ENCODE measurements at places on chromosomes 13 and 19.
A peak's percentile ranks its signal among the peaks of the same experiment; 100 is the strongest.

GRCh38 chr19:35641515-35642151, at the start of gene ETV2:
Gene ETV2, plus strand, starts transcription at chr19:35641745. Its CDS starts 716 bp downstream, at chr19:35642461.
- no peaks in the 10 kb centered on the region for H3K36me3 ChIP-seq
- peaks cover 17% of the 10 kb centered on the region for H3K4me1 ChIP-seq
- no peak within 1 kb of the TSS for H3K27ac ChIP-seq
- no peaks in the 10 kb centered on the region for H3K27me3 ChIP-seq
- H3K4me3 ChIP-seq = peak within 1 kb of the TSS; percentile 20
- DNase-seq = peak; percentile 73

- no peak overlapping the region for H3K27ac ChIP-seq
- H3K4me3 ChIP-seq = no peak overlapping the region
- no peaks in the 10 kb centered on the region for H3K4me1 ChIP-seq
- no peaks in the 10 kb centered on the region for H3K36me3 ChIP-seq
- H3K27me3 ChIP-seq = no peaks in the 10 kb centered on the region
- DNase-seq = no peak
These were observed 24.2 kb downstream of the PPP1R37 start for GRCh38 chr19:45117167-45117594.

DNA sequence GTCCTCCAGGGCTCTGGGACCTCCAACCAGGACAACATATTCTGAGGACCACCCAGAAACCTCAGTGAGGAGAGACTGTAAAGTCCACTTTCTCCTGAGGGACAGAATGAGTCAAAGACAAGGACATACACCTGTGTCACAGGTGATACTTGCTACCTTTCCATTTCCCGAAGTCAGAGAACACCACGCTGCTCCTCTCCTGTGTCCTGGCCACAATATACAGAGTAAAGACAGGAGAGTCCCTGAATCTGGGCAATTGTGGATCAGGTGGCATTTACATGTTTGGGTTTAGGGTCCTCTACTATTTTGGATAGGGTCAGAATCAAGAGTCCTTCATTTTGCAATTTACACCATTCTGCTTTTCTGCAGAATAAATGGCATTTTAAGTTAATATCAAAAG, 4.9 kb downstream of the MED26 start:
- H3K36me3 ChIP-seq = peaks cover 15% of the 10 kb centered on the region
- H3K4me3 ChIP-seq = no peak overlapping the region
- H3K27me3 ChIP-seq = no peaks in the 10 kb centered on the region
- H3K4me1 ChIP-seq = peaks cover 6% of the 10 kb centered on the region

- H3K4me3 ChIP-seq = no peak overlapping the region
- DNase-seq = no peak
- no peaks in the 10 kb centered on the region for H3K27me3 ChIP-seq
- no peaks in the 10 kb centered on the region for H3K4me1 ChIP-seq
These were observed 305.4 kb downstream of the KLF12 start for GRCh38 chr13:73828811-73829210.

GRCh38 chr13:101205408-101205807, 210.9 kb downstream of the NALCN start:
- H3K4me1 ChIP-seq = no peaks in the 10 kb centered on the region
- H3K27me3 ChIP-seq = no peaks in the 10 kb centered on the region
- no peaks in the 10 kb centered on the region for H3K36me3 ChIP-seq
- no peak overlapping the region for H3K4me3 ChIP-seq
- no peak for DNase-seq
- H3K27ac ChIP-seq = no peak overlapping the region

GRCh38 chr19:12884926-12885748, 1.9 kb downstream of the KLF1 start:
- H3K36me3 ChIP-seq = no peaks in the 10 kb centered on the region
- no peaks in the 10 kb centered on the region for H3K4me1 ChIP-seq
- DNase-seq = peak; percentile 96
- no peaks in the 10 kb centered on the region for H3K27me3 ChIP-seq
- H3K27ac ChIP-seq = peak overlapping the region; percentile 26
- peak overlapping the region; percentile 59 for H3K4me3 ChIP-seq

- H3K27me3 ChIP-seq = no peaks in the 10 kb centered on the region
- no peak for DNase-seq
- H3K27ac ChIP-seq = no peak overlapping the region
- no peaks in the 10 kb centered on the region for H3K36me3 ChIP-seq
- H3K4me1 ChIP-seq = no peaks in the 10 kb centered on the region
These were observed 9.9 kb upstream of the ZNF14 start for GRCh38 chr19:19742773-19743172.

- no peak for DNase-seq
- no peaks in the 10 kb centered on the region for H3K36me3 ChIP-seq
- H3K4me1 ChIP-seq = peaks cover 6% of the 10 kb centered on the region
These were observed 109.8 kb downstream of the ZIC5 start for GRCh38 chr13:99861771-99862170.

DNA sequence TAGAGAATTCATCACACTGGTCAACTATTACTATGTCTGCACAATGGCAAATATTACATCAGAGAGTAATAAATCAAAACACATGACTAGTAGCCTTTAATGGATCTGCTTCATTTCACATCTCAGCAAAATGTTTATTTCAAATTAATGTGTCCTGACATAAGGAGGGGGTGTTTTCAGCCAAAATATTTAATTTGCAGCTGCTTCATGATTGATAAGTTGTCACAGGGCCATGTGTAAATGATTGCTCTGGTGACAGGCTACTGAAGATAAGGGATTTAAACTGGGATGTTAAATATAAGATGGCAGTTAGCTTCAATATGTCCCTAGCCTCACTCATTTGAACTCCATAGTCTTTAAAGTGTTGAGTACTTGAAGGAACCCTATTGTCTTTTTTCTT, 303.3 kb downstream of the OXGR1 start:
- no peaks in the 10 kb centered on the region for H3K27me3 ChIP-seq
- no peak overlapping the region for H3K4me3 ChIP-seq
- H3K36me3 ChIP-seq = no peaks in the 10 kb centered on the region
- H3K27ac ChIP-seq = no peak overlapping the region

- no peaks in the 10 kb centered on the region for H3K27me3 ChIP-seq
- H3K4me3 ChIP-seq = no peak overlapping the region
- peak; percentile 60 for DNase-seq
- no peaks in the 10 kb centered on the region for H3K4me1 ChIP-seq
These were observed 86.2 kb upstream of the FRY start for GRCh38 chr13:31945202-31945961.

DNA sequence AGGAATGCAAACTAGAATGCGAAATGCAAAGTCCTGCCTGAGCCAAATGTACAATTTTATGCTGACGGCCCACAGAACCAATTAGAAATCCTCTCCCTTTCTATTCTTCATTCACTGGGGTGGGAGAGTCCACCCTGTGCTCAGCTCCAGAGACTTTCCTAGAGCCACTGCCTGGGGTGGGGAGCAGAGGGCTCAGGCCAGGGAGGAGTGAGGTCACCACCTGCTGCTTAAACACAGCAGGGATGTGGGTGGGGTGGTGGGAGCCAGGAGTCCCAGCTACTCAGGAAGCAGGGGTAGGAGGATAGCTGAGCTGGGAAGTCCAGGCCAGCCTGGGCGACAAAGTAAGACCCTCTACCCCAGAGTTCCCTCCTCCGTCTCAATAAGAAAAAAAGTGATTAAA, 26.9 kb upstream of the ZNF83 start:
- H3K27ac ChIP-seq = no peak overlapping the region
- no peaks in the 10 kb centered on the region for H3K27me3 ChIP-seq
- H3K4me1 ChIP-seq = no peaks in the 10 kb centered on the region

DNA sequence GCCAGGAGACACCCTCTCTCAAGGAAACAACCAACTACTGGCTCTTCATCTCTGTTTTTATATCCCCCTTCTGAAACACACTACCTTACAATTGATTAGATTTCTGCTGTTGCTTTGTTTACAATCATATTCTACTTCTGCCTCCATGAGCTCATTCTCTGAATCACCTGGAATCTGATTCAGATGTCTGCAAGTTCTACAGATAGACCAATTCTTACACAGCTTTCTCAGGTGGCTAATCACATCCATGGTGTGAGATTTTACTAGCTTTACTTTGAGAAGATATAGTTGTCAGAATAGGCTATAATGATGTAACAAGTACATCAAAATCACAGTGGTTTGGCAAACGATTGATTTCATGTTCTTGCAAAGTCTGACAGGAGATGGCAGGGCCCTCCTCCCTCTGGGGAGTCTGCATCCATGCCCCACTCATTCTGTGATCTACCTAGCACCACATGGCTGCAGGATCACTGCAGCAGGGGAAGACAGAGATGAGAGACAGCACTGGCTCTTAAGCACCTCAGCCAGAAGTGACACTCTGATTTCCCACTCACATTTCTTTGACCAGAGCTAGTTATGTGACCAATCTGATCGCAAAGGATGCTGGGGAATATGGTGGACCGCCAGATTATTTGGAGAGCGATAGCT, 243.7 kb downstream of the FOXO1 start:
- DNase-seq = no peak
- H3K36me3 ChIP-seq = no peaks in the 10 kb centered on the region
- no peak overlapping the region for H3K4me3 ChIP-seq
- no peak overlapping the region for H3K27ac ChIP-seq

GRCh38 chr13:111114362-111115060, 599 bp upstream of the ARHGEF7 start:
- H3K27me3 ChIP-seq = peaks cover 26% of the 10 kb centered on the region
- H3K4me3 ChIP-seq = peak overlapping the region; percentile 37
- peak overlapping the region; percentile 19 for H3K27ac ChIP-seq

- H3K36me3 ChIP-seq = no peaks in the 10 kb centered on the region
- no peaks in the 10 kb centered on the region for H3K4me1 ChIP-seq
- no peak overlapping the region for H3K4me3 ChIP-seq
- H3K27me3 ChIP-seq = no peaks in the 10 kb centered on the region
- DNase-seq = no peak
These were observed 15.4 kb downstream of the LGALS13 start for GRCh38 chr19:39617745-39618144.

GRCh38 chr19:10532457-10532856, 11.2 kb upstream of the ATG4D start:
- H3K4me3 ChIP-seq = no peak overlapping the region
- H3K36me3 ChIP-seq = no peaks in the 10 kb centered on the region
- H3K4me1 ChIP-seq = no peaks in the 10 kb centered on the region

DNA sequence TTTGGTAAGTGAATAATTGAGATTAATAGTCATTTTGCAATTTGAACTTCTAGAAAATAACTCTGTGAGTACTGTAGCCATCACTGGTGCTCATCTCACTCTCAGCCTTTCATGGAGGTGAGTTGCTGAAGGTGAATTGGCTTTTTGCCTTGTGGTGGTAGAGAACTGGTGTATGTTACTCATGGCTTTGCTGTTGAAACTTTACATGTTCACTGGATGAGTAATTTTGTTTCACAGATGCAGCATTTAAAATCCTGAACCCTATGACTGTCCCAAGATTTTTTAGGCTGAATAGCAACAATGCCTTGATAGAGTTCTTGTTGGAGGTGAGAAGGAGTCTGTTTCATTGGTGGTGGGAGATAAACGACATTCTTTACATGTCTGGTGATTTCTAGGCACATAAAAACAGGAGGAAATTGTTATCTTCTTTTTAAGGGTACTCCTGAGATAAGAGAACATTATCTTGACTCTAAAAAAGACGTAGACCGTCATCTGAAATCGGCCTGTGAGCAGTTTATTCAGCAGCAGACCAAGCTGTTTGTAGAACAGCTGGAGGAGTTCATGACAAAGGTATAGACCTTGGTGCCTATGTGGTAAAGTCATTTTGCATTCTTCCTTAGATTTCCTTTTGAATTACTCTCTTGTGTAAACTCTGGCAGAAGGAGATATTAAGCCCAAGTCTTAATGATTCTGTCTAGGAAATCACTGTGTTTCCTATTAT, 53.9 kb downstream of the COG3 start:
- H3K27me3 ChIP-seq = no peaks in the 10 kb centered on the region
- H3K27ac ChIP-seq = no peak overlapping the region
- H3K4me3 ChIP-seq = no peak overlapping the region
- no peak for DNase-seq

GRCh38 chr19:47755762-47756626, 10.6 kb downstream of the NOP53 start:
- H3K27ac ChIP-seq = no peak overlapping the region
- H3K4me1 ChIP-seq = peaks cover 5% of the 10 kb centered on the region
- no peaks in the 10 kb centered on the region for H3K36me3 ChIP-seq
- no peak for DNase-seq
- no peaks in the 10 kb centered on the region for H3K27me3 ChIP-seq

DNA sequence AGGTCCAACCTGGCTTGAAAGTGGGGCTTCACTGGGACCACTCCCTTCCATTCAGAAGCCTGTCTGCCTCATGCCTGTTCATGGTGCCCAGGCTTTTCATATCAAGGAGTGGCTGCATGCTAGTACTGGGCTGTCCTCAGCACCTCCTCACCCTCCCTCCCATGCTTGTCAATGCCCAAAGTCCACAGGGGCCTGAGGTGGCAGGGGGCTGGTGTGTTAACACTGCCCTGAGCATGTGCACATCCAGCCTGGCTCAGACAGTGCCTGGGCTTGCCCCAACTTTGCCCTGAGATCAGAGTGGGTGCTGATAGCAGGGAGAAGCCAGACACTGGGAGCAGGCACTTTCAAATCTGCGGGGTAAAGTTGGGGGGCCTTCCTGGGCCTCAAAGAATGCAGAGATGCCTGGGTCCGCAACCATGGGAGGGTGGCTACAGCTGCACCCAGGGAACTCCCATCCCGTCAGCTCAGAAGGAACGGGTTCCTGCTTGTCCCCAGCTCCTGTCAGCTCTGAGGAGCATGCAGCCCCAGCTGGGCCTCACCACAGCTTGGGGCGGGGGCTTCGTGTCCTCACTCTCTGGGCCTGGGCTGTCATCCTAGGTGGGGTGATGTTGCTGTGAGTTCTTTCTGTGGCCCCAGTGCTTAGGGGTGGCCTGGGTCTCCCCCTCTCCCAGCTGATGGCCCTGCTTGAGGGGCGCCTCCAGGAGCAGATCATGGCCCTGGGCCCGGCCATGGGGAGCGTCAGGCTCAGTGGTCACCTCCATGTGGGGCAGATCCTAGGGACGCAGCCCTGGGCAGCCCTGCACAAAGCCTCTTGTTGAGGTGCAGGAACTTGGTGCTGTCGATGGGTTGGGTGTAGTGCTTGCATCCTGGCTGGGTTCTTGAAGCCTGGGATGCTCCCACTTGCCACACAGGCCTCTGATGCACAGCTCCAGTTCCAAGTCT, 830.6 kb upstream of the SLITRK5 start:
- no peak overlapping the region for H3K27ac ChIP-seq
- no peaks in the 10 kb centered on the region for H3K27me3 ChIP-seq
- DNase-seq = no peak
- H3K36me3 ChIP-seq = no peaks in the 10 kb centered on the region

DNA sequence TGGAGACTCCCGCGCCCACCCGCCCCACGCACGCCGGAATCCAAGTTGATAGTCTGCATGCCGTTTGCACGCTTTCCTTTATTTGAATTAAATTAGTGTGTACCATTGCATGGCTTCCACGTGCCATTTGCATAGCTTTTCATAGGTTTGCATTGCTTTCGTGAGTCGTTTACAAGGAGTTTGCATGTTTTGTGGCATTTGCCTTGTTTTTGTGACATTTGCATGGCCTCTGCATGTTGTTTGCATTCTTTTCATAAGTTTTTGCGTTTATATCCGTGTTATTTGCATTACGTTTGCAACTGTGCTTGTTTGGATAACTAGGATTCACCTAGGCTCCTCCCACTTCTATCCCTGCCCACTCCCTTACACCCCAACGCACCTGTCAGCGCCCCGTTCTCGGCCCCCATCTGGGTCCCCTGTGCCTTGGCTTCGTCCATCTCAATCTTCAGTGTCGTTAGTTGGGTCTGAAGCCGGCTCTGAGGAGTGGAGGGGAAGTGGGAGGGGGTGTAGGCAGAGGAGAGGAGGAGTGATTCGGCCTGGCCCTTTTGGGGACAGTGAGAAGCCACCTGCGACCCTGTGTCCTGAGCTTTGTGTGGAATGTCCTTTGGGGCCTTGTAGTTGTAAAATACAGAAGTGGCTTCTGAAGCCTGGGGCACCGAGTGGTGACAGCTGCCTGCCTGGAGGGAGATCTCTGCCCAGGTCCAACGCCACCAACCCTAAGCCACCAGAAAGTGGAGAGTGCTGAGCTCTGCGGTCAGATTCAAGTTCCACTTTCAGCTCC, 2.4 kb downstream of the CCDC194 start:
- peaks cover 18% of the 10 kb centered on the region for H3K4me1 ChIP-seq
- peak overlapping the region; percentile 45 for H3K4me3 ChIP-seq
- no peak for DNase-seq
- H3K27me3 ChIP-seq = no peaks in the 10 kb centered on the region
